ENCODE measurements at places on chromosomes 7 and 10.

GRCh38 chr7:107446988-107447387, 22.9 kb upstream of the GPR22 start:
- no peak for DNase-seq

DNA sequence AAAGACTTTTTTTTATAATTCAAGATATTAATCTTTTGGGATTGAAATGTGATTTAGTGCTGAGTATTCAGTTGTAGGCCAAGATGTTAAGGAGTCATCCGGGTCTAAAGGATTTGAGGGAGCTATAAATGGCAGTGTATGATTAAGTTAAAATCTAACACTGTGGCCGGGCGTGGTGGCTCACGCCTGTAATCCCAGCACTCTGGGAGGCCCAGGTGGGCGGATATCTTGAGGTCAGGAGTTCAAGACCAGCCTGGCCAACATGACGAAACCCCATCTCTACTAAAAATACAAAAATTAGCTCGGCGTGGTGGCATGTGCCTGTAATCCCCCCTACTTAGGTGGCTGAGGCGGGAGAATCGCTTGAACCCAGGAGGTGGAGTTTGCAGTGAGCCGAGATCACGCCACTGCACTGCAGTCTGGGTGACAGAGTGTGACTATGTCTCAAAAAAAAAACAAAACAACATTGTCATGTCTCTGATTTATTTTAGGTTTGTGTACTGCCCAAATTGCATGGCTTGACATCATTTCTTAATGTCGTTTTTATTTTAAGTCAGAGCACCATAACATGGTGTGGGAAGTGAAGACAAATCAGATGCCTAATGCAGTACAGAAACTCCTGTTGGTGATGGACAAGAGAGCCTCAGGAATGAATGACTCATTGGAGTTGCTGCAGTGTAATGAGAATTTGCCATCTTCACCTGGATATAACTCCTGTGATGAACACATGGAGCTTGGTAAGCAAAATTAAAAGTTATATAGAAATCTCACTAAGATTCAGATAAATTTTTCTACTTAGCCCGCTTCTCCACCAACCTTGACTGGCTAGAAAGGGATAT, 10.7 kb downstream of the HBP1 start:
- DNase-seq = no peak

DNA sequence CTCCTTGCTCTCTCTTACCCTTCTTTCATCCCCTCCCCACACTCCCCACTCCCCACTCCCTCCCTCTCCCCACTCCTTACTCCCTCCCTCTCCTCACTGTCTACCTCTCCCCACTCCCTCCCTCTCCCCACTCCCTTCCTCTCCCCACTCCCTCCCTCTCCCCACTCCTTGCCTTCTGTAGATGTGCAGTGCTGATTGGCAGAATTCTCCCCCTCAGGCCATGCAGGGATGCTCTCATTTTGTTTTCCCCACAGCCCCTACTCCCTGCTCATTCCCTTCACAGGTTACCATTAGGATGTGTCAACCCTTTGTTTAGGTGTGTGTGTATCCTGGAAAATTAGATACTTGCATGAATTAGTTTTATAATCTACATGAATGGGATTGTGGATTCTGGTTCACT, 90.3 kb downstream of the CELF2 start:
- DNase-seq = no peak

DNA sequence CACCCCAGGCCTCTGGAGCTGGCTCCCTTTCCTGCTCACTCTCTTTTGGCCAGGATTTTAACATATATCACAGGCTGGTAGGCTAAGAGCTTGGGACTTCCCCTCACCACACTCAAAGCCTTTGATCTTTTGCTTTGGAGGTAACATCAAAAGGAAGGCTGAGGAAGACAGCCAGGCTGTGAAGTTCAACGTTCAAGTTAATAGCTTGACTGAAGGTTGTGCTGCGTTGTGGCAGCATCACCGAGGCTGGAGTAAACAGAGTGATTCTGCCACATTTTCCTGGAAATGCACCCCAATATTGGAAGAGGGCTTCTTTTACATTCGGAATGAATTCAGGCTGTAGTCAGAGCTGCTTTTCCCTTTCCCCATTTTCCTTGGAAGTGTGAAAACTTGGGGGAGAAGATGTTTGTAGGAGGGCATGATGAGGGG, 57.3 kb downstream of the TCF7L2 start:
- no peak for DNase-seq

Data from T47D (cell line).